ENCODE measurements at places on chromosomes 3 and 15. TPM values are rescaled to one million over a fixed set of nuclear protein-coding genes. Genes with fewer than 3 reads are reported as not detected.

MUC20 gene
- total RNA-seq, result 0.52 TPM

TTLL13 gene
- 0.07 TPM for total RNA-seq

DNA sequence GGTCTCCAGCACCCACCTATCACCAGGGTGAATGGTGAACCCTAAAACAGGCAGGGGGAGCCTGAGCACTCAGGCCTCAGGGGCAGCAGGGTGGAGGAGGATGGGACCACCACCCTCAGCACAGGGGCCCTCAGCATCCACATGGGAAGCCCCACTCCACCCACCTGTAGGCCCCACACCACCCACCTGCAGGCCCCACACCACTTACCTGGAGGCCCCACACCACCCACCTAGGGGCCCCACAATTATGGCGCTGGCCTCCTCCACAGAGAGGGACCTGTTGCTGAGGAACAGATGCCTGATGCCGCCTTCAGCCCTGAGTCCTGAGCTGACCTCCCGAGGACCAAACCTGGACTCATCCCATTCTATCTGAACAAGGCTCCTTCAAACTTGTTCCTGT, 46.7 kb downstream of the HMCES start:
- DNase-seq, result no peak

DNA sequence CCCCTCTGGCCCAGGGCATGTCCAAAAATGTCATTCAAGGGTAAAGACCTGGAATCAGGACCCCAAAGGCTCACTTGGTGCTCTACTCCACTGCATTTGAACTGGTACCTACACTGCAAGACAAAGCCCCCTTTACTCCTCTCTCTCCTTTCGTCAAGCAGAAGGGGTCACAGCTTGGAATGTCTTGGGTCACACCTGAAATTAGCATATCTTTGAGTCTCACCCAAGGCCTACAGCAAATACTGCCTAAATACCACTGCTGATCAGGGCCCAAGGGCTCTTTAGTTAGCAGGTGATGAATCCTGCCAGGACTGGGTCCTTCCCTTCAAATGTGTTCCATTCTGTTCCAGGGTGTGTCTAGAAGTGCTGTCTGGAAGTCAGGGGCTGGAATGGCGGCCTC, 320.6 kb downstream of the SV2B start:
- DNase-seq, result no peak
